ENCODE measurements at places on chromosomes 5 and 9.

- no peak for DNase-seq
These were observed 89.9 kb upstream of the MPDZ start for GRCh38 chr9:13369431-13369830.

DNA sequence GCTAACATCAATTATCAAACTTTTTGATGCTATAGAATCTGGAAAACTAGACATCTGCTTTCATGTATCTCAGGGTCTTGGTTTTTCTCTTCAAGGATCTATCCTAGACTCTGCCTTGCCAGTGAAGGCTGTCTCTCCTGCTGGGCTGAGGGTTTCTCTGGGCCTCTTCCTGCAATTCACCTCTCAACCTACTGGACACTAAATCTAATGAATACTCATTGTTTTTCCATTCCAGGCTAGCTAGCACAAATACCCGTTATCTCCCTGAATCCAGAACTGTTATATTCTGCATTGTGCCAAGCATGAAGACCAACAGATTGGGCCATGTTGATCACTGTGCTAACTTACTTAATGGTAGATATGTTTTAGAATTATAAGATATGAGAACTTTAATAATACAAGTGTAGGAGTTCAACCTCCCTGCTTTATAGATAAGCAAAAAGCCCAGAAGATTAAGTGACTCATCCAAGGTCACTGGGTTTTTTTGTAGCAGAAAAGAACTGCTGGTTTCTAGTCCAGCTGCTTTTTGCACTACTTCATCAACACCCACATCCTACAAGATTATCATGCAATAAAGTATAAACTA is 56.5 kb upstream of the RNF38 start:
- DNase-seq, result no peak

GRCh38 chr5:109612278-109612905 is 77.3 kb upstream of the MAN2A1 start:
- no peak for DNase-seq

DNA sequence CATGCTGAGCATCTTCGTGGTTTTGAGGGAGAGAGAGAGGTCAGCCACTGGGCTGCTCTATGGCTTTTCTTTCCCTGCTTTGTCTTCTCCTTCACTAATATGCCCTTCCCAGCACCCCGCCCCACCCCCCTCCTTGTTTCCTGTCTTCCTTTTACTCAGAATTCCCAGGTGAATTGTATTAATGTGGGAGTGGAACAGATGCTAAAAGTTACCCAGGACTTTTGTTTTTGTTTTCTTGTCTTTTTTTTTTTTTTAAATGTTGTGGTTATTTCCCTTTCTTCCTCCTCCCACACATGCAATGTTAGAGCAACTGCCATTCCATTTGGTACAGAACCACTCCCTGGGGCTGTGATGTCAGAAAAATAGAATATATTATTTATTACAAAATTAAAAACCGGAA is 442.7 kb upstream of the CD180 start:
- no peak for DNase-seq

- no peak for DNase-seq
These were observed 128.5 kb downstream of the LRRC70 start for GRCh38 chr5:62707131-62707530.

GRCh38 chr5:174981416-174981815 is 257.0 kb downstream of the MSX2 start:
- no peak for DNase-seq

DNA sequence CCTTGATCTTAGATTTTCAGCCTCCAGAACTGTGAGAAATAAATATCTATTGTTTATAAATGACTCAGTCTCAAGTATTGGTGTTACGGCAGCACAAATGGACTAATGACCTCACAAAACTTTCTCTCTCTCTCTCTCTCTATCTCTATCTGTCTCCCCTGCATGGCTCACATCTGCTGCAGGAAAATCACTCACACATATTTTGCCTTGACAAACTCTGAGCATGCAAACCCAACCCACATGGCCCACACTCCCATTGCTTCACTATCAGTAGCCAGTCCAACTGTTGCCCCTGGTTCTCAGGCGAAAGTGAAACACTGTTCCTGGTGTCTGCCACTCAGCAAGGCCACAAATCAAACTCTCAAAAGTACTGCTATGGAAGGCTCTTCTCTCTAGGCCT is 66.4 kb upstream of the PIK3R1 start:
- DNase-seq, result no peak

DNA sequence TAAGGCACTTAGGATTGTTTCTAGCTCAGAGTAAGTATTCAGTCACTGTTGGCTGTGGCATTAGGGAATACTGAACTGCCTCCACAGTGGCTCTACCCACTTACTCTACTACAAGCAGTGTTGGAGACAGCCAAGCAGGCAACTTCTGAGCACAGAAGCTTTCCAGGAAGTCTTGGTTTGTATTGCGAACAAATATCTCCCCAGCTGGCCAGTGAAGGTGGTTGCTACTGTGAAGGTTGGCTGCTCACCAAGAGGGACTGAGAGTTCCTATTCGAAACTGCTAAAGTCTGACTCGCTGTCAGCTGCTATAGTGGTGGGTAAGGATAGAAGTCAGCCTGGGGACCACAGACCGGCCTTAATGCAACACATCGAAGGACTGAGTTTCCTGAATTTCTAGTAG is 319.1 kb downstream of the KIF4B start:
- no peak for DNase-seq

DNA sequence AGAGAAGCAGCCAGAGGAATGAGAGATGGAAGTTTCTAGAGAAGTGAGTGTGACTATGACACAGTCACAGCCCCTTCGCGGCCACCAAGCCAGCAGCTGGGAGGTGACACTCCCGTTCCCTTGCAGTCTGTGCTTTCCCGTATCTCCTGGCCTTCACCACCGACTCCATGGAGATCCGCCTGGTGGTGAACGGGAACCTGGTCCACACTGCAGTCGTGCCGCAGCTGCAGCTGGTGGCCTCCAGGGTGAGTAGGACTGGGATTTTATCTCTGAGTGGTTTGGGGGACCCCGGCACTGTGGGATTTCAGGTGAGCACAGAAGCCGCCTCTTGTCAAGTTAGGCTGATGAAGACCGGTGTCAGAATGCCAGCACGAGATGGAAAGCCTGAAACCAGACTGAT is 12.1 kb upstream of the SLC2A8 start:
- DNase-seq, result no peak

- DNase-seq, result no peak
These were observed 405.5 kb downstream of the KIF4B start for GRCh38 chr5:155418960-155419579.

DNA sequence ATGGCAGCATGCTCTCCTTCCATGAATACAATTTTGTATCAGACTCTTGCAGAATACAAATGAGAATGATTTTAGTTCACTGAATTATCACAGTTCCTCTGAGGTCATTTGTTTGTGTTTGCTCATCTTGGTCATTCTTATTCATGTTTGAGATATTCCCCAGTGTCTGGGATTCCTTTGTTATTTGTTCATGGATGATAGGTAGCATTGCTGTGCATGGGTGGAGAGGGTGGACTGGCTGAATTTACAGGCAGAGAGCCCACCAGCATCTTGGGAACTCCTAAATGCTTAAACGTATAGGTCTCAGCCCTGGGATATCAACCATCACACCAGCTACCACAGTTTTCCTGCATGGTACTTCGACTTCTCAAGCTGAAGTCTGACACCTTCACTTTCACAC is 459.8 kb downstream of the CCDC171 start:
- no peak for DNase-seq

DNA sequence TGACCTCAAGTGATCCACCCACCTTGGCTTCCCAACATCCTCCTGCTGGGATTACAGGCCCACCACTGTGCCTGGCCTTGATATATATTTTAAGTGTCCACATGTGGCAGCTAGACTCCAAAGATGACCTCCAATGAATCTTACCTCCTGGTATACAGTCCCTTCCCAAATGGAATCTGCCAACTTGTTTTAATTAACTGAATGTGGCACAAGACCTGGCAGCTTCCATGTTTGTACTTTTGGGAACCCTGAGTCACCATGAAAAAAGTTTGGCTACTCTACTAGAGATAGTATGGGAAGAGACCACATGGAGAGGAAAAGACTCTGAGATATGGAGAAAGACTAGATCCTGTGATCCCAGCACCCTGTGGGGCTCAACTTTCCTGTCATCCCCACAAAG is 42.5 kb downstream of the CCL28 start:
- DNase-seq, result no peak

GRCh38 chr5:160009591-160009989 is 651 bp downstream of the TTC1 start:
- DNase-seq, result no peak

GRCh38 chr9:128061275-128061960 is 5.7 kb downstream of the NAIF1 start:
- no peak for DNase-seq

GRCh38 chr9:88643931-88644330 is 109.0 kb downstream of the NXNL2 start:
- DNase-seq, result no peak

DNA sequence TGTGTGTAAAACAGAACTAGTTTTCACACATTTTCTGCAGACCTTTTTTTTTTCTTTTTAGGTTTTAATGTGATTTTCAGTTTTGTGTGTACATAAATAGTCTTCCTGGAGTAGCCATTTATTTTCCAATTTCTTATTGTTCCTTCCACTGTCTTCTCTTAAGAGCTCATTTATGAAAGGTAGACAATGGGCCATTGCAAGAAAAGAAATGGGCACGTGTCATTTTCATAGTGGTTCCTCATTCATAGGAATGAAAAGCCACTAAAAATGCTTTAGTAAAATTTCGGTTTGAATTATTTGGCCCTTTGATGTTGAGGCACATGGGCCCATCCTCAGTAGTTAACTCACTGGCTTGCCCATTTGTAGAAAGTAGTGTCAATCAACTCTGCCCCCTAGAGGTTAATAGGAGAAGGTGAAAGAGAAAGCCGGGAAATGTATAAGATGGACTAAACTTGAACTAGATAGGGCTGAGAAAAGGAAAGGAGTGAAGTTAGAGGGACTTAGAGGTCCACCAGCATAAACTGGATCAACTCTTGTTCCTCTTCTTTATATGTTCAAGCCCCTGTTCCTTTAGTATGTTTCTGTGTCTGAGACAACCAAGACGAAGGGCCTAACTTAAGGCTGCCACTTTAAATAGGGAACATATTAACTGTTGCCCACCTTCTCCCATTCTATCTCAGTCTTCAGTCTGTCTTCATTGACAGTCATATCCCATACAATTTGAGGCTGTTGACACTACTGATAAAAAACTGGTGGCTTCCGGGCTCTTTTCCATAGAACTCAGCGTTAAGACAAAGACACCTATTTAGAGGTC is 72.6 kb downstream of the SMARCA2 start:
- peak; percentile 1 for DNase-seq

DNA sequence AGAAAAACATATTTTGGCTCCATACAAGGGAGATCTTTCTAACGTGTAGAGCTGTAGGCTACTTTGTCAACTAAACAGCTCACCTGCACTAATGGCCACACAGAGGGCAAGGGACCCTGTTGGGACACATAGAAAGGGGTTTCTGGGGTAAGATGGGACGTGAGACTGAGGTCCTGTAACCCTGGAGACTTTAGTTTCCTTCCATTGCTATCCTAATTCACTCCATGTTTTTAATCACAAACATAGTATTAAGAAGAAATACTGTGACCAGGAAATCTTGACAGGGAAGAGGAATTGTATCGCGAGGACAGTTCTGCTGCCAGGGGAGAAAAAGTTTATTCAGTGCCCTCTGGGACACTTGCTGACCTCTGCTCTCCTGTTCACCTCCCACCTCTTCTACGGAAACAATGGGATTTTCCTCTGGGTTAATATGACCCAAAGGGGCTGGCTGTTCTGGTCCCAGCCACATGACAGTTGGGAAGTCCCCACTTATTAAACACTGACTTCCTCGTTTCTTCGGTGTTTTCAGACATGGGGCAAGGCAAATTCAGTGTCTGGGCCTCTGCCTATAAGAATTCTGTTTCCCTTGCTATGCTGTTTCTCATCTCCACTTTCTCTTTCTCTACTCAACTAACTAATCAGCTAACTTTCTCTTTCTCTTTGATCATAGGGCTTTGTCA is 106.9 kb upstream of the SEMA6A start:
- no peak for DNase-seq

DNA sequence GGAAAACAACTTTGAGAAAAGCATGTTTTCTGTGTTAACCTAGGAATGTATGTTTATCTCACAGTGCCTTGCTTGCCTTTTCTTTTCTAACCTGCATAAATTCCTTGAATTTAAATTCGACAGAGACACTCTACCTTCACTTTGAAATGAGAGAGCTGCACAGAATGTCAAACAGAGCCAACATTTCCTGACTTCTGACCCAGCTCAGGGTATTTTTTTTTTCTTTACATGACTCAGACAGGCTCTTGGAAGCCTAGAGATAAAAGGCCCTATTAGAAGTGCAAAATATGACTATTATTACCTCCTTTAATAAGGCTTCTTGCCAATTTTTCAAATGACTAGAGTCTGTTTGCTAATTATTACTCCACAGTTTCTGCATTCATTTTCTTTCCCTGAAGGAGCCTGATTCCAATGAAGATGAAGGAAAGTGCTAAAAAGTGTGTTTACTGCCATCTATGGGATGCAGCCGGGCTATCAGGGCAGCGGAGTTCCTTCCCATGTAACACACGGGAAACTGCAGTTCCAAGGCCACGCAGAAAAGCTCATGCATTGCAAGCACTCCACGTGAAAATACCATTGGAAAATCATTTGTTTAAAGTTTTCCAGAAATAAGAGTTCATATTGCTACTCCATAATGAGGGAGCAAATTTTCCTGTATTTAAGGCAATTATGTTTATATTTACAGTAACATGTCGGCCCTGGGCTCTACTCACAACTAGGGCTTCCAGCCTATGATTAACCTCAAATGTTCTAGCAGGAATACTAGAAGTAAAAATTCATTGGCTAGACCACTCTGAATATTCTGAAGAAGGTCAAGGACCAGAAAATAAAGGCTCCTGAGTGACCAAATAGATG is 485.6 kb downstream of the ZSWIM6 start:
- no peak for DNase-seq

- no peak for DNase-seq
These were observed 9.7 kb upstream of the RALGDS start for GRCh38 chr9:133130685-133131244.

DNA sequence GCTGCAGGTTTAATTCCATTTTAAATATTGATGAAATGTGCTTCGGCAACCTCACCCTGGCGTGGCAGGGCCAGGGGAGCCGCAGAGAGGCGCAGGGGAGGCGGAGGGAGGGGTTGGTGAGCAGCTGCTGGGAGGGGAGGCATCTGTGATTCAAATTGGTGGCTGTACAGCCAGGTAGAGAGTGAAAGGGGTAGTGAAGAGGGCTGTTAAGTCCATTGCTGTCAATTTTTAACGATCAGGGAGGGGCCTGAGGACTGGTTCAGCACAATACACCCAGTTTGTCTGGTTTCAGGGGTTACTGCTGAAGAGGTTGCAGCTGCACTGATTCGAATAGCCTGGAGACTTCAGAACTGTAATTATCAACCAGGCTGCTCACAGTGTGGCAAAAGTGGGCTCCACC is 31.3 kb downstream of the LHX6 start:
- DNase-seq, result peak; percentile 98

Data from NCI-H1417 treated with DMSO at 0.1 percent for 48 hours (cell line).